Hematopoietic multipotent progenitor cell treated with erythropoietin and hydrocortisone succinate and interleukin-3 and kit ligand, for 6 days (in vitro differentiated cells): ENCODE measurements at places on chromosomes 3 and 15.

DNA sequence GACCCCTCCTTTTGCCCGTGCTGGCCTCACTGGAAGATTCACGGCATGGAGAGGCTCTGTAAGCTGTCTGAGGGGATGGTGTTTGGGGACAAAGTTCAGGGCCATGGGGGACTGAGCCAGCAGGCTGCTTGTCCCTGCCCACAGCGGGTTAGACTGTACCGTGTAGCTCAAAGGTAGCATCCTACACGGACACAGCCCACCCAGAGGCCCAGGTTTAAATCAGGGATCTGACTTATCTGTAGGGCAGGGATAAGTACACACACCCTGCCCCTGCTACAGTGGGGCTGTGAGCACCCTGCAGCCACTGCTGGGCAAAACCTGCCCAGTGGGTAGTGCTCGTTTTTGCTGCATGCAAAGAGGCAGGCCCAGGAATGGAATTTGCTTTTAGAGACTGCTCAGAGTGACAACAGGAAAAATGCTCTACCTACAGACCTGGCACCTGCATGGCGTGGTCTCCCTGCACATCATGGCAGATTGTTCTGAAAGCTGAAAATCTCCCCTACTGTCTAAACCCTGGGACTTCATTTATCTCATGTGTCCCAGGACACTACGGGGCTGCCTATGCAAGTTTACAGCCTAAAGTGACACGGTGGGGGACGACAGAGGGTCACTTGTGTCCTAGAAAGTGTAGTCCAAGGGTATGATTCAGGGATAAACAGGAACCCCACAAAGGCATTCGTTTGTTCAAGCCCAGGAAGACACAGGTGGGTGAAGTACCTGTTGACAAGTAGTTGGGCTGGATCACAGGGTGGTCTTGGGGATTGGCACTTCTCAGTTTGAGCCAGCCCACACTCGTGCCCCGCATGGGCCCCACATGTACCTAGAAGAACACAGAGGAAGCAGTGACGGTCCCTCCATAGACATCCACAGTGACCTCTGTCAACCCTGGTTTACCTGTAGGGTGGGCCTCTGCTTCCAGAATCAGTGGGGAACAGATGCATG is 27.7 kb downstream of the CHDH start:
- no peak for DNase-seq

DNA sequence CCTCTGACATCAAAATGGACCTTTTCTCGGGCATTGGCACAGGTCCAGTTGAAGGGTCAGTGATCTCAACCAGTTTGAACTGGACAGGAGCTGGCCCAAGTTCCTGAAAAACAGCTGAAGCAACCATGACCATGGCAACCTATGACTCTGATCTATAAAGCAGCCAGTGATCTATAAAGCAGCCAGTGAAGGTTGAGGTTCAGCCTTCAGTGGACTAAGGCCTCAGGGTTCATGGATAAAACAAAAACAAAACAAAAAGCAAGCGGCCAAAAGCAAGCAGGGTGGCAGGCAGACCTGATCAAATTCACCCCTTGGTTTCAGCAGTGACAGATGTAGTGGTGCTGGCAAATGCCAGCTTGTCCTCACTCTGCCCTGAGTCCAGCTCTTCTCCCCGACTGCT is 10.0 kb upstream of the CHRNB4 start:
- no peak for DNase-seq

DNA sequence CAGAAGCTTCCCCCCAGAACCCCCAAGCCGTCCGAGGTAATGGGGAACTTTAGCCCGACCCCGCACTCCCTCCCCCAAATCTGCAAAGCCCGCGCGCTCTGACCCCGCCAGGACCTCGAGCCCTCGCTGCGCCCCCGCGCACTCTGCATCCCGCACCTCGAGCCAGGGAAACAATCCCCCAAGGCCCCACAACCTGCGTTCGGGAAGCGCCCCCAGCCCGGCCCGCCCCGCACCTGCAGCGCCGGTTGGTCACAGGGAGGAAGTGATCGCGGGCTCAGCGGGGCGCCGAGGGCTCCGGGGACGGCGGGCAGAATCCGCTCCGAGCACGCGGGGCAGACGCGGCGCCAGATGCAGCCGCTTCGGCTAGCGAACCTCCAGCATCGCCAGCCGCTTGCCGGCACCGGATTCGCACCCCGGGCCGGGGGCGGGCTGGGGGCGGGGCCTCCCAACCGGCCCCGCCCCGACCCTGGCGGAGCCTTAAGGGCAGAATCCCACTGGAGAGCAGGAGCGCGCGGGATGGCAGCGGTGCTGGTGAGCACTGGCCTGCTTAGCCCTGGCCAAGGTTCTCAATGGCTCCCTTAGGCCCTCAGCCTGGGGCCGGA is at the start of gene CAMKV:
Gene CAMKV, minus strand, starts transcription at position 382 of the 602 bp plus-strand sequence. CDS start 7,518 bp downstream, outside the sequence.
- DNase-seq: peak; percentile 21

DNA sequence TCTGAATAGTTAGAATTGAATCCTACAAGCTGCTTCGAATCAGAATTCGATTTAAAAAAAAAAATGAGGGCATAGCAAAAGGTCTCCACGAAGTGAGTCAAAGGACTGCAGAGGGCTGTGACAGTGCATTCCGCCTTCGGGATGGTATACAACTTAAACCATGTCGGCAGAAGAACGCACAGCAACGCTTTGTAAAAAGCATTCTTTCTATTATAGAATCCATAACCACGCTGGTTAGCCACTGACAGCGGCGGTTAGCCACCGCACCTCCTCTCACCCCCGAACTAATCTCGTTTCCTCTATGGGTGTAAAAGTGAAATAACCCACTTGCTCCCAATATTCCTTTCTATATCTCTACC is 664 bp upstream of the PIK3CA start:
- DNase-seq: no peak

DNA sequence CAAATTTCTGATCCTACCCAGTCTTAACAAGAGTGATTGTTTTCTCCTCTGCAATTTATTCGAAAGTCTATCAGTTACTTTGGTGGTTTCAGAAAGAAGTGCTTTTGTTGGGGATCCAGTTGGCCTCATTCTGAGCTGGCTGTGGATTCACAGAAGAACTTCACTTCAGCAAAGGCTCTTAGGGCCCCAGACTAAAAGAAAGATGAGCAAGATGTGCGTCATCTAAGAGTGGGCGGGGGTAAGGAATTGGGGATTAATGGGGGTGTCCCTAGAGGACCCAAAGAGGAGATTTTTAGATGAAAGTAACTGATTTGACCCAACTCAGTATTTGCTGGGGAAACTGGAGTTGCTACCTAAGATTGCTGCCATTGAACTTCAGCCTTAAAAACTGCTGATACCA is 63.9 kb upstream of the TSEN2 start:
- DNase-seq: no peak

DNA sequence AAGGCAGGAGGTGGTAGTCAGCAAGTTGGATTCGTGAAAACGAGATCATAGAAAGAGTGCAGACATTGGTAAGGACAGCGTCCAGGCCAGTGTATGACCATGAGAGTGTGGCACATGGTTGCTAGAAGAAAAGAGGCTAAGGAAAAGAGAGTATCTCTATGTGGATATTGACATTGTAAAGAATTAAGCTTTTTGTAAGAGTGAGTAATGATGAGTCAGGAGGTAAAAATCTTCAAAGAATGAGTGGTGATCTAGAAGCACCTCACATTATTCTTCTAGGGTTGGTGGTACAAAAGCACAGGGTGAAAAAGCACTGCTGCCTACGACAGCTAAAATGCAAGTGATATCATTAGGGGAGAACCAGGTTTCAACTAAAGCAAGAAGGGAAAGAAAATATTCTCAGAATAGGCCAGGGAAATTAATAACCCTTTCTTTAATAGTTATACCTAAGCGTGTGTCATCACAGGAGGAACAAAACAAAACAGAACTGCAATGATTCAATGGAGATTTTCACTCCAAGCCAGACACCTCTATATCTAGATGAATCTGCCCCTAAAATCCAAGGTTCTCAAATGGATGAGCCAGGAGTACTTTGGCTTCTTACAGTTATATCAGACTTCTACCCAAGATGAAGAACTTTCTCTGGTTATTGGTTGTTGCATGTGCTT is 884.7 kb downstream of the NAALADL2 start:
- DNase-seq: no peak

DNA sequence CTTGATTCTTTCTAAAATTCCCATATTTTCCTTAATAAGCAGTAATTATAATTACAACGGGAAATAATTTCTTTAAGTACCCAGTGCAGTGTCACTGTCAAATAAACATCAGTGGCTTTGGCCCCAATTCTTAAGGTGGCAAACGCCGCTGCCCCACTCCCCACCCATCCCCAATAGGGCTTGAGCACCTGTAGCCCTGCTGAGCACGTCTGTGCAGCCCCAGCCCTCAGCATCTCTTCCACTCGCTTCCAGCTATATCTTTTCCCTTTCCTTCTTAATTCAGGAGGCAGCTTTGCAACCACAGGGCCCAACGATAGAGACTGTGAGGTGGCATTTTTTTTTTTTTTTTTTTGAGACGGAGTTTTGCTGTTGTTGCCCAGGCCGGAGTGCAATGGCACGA is 9.0 kb downstream of the PPM1M start:
- DNase-seq: no peak

- no peak for DNase-seq
These were observed 178.3 kb downstream of the SUCNR1 start for GRCh38 chr3:152051501-152052404.

GRCh38 chr3:77065750-77066149 is 25.9 kb downstream of the ROBO2 start:
- DNase-seq: no peak

GRCh38 chr15:30882849-30883433 is 20.8 kb upstream of the FAN1 start:
- no peak for DNase-seq

GRCh38 chr3:128578346-128578745 is 72.3 kb downstream of the RPN1 start:
- no peak for DNase-seq

GRCh38 chr3:156843071-156843808 is 17.1 kb downstream of the LEKR1 start:
- no peak for DNase-seq

GRCh38 chr15:82110144-82110543 is 64.3 kb upstream of the MEX3B start:
- DNase-seq: peak; percentile 82

- DNase-seq: no peak
These were observed 18.8 kb upstream of the MOBP start for GRCh38 chr3:39448506-39449233.
